Hematopoietic multipotent progenitor cell (in vitro differentiated cells): ENCODE measurements at places on chromosomes 3 and 15. TPM values are rescaled to one million over a fixed set of nuclear protein-coding genes. Genes with fewer than 3 reads are reported as not detected.

HTR3E gene
- not detected for total RNA-seq

TRH gene
- 6.5 TPM for total RNA-seq

OR5K2 gene
- not detected for total RNA-seq

DUOXA1 gene
- total RNA-seq, result under 0.01 TPM

TPRG1 gene
- total RNA-seq, result under 0.01 TPM

HMCES gene
- 33.4 TPM for total RNA-seq

CDC25A gene
- total RNA-seq, result 5.9 TPM

MAGI1 gene
- 0.27 TPM for total RNA-seq

HIGD2B gene
- total RNA-seq, result under 0.01 TPM

TRIM71 gene
- total RNA-seq, result 0.81 TPM

AGBL1 gene
- total RNA-seq, result under 0.01 TPM

VIPR1 gene
- 1.1 TPM for total RNA-seq

STARD9 gene
- total RNA-seq, result 35.5 TPM

B3GNT5 gene
- total RNA-seq, result 8.6 TPM

CELF6 gene
- total RNA-seq, result 0.54 TPM

FAM240A gene
- not detected for total RNA-seq

PLD1 gene
- 4.8 TPM for total RNA-seq

NMNAT3 gene
- 28.8 TPM for total RNA-seq

LACTB gene
- 7.3 TPM for total RNA-seq

CIDEC gene
- total RNA-seq, result under 0.01 TPM

GHSR gene
- total RNA-seq, result not detected

CEP97 gene
- total RNA-seq, result 8.1 TPM

GABRR3 gene
- total RNA-seq, result not detected

MAP6D1 gene
- total RNA-seq, result 1.3 TPM

C3orf80 gene
- 60.1 TPM for total RNA-seq

ZNF774 gene
- total RNA-seq, result 0.27 TPM
